CD4-positive, alpha-beta T cell treated with Interleukin-15 for 4 hours (primary cell): ENCODE measurements at places on chromosomes 7 and 10.

DNA sequence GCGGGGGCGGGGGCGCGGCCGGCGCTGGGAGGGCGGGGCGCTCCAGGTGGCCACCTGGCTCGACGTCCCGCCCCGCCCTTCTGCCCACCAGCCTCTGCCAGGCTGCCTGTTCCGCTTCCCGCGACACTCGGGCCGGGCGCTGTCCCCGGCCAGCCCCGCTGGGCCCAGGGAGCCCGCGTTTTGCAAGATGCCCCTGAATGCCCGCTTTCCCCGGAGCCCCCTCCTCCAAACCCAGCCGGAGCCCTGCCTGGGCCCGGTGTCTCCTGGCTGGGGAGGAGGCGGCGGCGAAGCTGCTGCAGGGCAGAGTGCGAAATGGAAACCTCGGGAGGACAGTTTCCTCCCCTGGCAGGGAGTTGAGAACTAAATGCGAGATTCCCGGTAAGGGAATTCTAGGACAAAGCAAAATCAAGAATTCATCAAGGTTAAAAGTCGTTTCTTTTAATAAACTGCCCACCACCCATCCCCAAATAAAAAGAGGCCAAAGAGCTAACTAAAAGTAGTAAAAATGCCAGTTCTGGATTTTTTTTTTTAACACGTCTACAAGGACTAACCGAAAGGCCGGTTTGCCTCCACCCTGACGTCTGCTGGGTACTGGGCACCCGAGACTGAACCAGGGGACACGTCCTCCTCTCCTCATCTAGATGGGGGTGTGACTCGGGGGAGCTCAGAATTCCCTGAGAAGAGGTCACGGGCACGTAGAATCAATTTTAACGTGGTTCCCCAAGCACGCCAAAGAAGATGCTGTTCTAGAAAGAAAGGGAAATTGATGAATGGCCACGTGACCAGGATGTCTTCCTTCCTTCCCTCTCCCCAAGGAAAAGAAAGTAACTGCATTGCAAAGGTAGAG, 200.4 kb upstream of the NFE2L3 start:
- no peak for DNase-seq

- no peak for DNase-seq
Measured at GRCh38 chr10:22607261-22607660, 107.1 kb downstream of the PIP4K2A start.

GRCh38 chr7:157863906-157864810, 527.4 kb downstream of the DNAJB6 start:
- DNase-seq = no peak

- DNase-seq = no peak
Measured at GRCh38 chr10:48307711-48308018, 1.2 kb downstream of the MAPK8 start.

DNA sequence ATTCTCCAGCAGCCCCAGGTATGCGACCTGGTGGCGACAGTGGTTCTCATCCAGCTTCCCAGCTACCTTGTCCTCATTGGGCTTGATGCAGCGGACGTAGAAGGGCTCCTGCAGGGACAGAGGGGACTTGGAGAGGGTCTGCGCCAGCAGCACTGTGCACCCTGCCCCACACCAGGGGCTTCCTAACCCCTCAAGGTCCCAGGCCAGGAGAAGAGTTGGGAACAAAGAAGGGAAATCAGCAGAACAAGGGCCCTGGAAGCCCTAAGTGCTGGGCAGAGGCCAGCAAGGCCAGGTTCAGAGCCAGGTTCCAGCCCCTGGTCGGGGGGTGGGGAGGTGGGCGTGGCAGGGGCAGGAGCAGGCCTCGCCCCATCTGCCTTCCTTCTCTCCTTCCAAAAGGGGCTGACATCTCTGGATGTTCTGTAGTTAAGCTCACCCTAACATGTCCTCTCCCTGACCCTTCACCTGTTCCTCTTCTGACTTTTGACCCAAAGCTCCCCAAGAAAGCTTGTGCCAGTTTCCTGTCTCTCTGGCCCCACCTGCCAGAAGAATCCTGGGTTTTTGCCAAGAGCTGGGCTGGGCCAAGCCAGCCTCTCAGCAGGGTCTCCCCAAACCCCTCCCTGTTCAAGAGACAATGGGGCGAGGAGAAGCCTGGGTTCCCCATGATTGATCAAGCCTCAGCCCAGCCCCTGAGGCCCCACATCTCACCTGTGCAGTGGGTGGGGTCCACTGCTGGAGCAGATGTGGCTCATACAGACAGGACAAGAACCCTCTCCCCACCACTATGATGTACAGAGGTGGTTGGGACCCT, 11.9 kb downstream of the MYO1G start:
- DNase-seq = no peak

GRCh38 chr10:6065835-6066234, 3.7 kb upstream of the IL2RA start:
- DNase-seq = no peak

- no peak for DNase-seq
Measured at GRCh38 chr7:134477954-134478353, 19.1 kb upstream of the AKR1B1 start.

DNA sequence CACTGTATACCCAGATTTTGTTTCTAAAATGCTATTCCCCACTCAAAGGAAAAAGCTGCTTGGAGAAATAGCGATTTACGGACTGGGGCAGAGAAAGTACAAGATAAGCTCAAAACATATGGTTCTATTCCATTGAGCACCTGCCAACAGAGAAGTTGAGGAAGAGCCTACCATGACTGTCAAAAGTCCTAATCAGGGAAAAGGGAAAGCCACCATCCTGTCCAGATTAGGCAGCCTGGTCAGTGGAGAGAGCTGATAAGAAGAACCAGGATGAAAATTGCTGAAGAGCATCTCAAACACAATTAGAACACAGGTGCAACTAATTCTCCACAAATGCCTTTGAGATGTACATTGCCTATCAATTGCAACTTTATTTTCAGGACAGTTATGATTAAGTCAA, 104.1 kb downstream of the MYOF start:
- no peak for DNase-seq

GRCh38 chr7:136857573-136857972, 10.9 kb upstream of the CHRM2 start:
- no peak for DNase-seq

DNA sequence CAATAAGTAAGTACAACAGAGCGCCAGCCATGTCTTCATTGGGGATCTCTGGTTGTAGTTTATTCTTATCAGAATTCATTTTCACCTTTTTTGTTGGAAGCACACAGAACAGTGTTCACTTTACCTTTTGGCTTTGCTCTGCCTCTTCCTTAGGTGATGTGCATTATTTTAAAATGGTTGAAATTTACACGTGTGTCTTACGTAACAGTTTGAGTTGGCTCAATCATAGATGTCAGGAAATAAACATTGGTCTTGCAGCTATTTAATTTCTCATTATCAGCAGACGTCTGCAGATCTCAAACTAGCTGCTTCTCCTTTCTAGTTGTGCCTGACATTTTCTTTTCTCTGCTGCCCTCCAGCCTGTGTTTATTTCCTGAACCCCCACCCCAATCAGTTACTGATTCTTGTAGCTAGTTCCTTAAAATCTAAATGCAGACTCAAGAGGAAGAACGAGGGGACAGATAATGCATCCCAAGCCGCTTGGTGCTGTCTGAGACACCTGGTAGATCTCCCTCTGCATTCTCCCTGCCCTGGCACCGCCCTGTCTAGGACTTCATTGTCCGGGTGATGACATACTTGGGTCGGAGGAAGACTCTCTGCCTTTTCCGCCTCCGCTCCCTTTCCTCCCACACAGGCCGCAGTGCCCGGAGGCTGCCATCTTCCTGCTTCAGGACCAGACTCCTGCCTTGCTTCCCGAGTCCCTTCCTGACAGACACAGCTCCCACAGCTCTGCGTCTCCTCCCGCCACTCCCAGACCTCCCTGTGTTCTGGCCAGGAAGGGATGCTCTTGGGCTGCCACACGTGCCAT, 108.2 kb downstream of the ANKRD61 start:
- no peak for DNase-seq

DNA sequence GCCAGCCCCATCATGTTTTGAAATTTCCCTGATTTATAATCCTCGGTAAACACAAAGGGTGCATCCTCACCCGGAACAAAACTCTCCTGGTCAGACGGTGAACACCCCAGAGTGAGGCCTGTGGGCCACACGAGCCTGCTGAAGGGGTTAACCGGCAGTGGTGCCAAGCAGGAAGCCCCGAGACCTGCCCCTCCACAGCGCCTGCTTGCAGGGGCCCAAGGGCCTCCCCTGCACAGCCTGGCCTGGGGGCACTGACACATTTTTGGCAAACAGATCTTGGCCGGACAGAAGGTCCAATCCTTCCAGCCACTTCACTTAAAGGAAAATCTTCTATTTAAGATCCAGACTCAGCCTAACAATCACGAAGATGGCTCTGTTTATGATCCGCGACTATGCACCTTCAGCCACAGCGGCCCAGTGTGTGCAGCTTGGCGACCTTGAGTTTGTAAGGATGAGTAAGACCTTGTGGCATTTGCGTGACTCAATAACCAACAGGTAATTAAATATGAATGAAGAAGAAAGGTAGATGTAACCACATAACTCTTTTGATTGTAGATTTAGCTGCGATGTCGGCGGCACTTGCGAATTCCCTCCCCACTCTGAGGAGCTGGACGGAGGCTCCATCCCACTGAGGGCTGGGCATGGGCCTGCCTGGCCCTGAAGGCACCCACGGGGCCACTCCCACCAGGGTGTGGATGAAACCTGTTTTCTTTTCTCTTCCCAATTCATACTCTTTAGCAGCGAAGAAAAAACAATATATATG, 328.2 kb downstream of the DNAJB6 start:
- DNase-seq = no peak

DNA sequence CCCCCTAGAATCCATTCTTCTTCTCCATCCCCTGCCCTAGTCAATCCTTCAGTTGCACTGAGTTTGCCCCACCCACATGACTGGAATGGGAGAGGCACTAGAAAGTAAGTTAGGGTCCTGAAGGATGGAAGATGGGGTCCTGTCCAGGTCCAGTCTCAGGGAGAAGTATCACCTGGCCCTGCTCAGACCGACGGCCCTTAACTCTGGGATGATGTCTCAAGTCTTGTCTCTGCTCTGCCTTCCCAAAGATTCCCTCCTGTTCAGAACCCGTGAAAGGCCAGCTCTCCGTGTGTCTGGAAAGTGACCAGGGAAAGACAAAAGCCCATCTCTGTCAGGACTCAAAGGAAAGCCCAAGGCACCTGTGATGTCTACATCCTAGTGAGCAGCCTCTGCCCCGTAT, 88.8 kb downstream of the OAT start:
- no peak for DNase-seq

- no peak for DNase-seq
Measured at GRCh38 chr10:79082035-79082373, 13.2 kb downstream of the ZMIZ1 start.

GRCh38 chr10:70096705-70097420, 35.8 kb downstream of the AIFM2 start:
- DNase-seq = no peak

- DNase-seq = no peak
Measured at GRCh38 chr10:63064706-63065105, 68.4 kb upstream of the NRBF2 start.

DNA sequence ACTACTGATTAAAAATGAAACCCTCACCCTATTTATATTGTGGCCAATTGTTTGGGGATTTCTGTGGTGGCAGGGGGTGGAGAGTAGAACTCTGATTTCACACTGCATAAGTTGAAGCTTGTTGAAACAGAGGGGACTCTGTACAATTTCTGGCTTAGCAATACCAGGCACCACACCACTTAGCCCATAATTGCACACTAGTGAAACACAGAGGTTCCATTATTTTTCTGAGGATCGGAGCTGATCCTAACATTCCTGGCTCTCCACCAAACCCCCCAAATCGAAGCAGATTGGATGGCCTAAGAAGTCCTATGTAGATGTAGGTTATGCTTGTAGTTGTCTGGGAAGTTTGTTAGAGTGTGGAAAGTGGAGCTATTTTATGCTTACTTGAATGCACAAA, 47.0 kb downstream of the PTN start:
- DNase-seq = no peak

DNA sequence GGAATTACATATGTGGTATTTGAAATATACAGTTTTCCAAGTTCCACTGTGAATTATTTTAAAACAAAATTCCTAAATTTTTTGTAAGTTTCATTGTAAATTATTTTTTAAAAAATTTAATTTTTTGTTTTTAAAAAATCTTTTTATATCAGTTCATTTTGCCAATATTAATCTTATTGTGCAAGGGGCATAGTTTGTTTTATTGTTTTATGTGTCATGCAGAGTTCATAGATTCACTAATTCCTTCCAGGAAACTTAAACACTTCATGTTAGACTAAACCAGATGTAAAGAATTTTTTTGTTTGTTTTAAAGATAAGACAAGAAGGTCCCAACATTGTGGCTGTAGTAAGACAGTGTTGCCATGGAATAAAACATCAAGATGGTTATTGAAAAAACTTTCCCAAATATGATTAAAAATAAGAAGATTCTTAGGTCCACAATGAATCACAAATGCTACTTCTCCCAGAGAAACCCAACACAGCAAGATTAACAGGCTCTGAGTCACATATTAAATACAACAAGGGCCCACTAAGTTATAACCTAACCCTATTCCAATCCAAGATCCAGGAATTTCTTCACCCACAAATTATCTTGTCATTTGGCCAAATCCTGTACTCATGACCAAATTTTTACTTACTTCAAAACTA, 464.7 kb upstream of the IGFBP3 start:
- DNase-seq = no peak

- DNase-seq = no peak
Measured at GRCh38 chr7:40836218-40836617, 701.4 kb downstream of the SUGCT start.

- no peak for DNase-seq
Measured at GRCh38 chr7:134737566-134738345, 41.7 kb upstream of the CALD1 start.

- no peak for DNase-seq
Measured at GRCh38 chr7:30595436-30596013, 847 bp downstream of the GARS1 start.

DNA sequence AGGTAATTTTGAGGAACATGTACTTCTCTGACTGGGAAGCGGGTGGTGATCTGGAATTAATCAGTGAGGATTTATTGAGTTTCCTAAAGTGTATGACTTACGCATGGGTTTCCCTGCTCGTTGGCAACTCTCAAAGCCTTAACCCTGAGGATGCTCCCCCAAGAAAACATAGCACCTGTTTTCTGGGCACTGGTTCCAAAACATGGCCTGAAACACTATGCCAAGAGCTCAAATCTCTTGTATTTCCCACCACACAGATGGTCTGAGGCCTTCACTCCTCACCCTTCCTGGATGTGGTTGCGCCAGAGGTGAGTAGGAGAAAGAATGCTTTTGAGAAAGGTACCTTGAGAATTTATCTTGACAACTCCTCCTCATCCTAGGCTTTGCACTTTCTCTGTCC, 250.4 kb downstream of the FZD1 start:
- no peak for DNase-seq

DNA sequence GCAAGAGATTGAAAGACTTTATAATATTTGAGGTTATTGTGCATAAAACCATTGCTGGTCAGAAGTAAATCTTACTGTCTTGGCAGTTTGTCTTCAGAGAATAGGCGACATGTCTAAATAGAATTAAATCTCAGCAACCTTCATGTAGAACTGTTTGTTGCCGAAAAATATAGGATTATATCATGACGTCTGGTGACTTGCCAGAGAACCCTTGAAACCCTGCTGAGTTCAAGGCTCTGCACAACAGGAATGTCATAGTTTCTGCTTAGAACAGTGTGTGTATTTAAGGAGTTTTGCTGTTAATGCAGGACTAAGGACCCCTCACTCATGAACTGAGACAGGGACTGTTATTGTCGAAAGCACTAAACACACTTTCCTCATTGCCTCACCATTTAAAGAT, 206.4 kb upstream of the ETV1 start:
- no peak for DNase-seq
